Mesenteric fat pad (tissue), 1 donor: ENCODE measurements at places on chromosomes 13 and 19. TPM values are rescaled to one million over a fixed set of nuclear protein-coding genes. Genes with fewer than 3 reads are reported as not detected.

GRCh38 chr19:22901431-22902130, 69.5 kb downstream of the ZNF723 start:
- no peak for DNase-seq

DNA sequence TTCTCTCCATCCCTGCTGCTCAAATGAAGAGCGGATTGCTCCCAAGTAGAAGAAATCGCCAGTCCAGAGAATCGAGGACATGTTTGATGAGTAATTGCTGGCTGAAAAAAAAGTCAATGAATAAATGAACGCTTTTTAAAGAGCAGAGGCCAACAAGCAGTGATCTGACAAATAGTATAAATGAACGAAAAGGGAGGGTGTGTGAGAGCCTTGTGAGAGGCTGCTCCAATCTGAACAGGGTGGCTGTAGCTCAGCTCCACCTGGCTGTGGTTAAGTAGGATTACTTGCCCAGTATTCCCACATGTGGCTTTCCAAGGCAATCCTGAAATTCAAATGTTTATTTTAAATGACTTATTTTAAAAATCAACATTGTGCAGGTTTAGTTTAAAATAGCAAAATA, 117.1 kb downstream of the TSHZ3 start:
- DNase-seq = no peak

DNA sequence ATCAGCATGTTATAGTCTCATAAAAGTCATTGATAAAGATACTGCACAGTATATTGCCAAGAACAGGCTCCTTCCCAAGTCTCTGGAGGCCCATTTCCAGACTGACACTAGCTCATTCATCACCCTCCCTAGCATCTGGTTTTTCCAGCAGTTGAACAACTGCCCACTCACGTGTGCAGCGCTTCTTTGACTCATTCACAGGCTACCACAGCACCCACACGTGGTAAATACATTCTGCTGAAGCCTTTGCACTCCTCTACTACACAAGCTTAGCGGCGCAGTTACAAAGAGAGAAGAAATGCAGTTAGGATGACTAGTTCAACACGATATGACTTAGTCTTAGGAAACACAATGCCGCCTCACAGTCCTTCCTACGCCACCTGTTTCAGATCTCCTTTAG, 87.7 kb downstream of the DOCK9 start:
- no peak for DNase-seq

- no peak for DNase-seq
These were observed 453.7 kb downstream of the GPC6 start for GRCh38 chr13:93680329-93680728.

DNA sequence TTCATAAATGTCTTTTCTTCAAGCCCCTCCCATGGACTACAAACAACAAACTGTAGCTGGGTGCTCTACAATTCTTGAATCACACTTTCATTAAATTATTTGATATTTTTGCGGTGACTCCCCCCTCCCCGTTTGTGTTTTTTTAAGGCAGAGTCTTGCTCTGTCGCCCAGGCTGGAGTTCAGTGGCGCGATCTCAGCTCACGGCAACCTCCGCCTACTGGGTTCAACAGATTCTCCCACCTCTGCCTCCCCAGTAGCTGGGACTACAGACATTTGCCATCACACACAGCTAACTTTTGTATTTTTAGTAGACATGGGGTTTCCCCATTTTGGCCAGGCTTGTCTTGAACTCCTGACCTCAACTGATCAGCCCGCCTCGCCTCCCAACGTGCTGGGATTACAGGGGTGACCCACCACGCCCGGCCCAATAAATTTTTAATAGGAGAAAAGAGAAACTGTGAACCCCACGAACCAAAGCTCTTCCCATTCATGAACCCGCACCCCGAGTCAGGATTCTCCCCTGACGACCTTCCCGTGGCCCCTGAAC, 703 bp downstream of the ZNF506 start:
- no peak for DNase-seq

GRCh38 chr19:10478903-10479384, 24.2 kb downstream of the KEAP1 start:
- peak; percentile 93 for DNase-seq

DNA sequence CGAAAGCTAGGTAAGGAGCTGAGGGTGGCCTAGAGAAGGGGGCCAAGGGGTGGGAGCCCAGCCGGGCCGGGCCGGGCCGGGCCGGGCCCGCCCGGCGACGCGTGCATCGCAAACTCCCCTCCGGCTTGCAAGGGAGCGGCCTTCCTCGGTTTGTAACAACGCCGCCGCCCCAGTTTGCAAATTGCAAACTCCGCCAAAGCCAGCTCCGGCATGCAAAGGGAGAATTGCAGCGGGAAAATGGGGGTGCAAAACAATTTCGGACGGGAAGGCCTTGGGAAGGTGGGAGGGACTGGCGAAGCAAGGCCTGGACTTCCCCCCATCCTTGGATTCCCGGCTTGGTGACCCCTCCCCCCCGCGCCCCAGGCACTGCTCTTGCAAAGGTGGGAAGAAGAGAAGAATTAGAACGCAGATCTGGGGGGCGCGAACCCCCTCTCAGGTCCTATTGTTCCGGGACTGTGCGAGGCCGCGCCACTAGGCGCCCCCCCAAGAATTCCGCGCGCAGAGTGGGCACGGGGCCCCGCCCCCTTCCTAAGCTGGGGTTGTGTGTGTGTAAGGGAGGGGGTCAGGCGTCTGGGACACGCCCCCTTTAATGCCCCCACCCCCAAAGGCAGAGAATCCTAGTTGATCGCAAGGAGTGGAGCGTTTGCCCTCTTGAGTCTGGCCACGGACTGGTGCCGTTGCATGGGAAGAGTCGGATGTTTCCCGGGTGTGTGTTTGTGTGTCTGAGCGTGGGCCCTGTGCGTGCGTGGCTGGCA, 926 bp downstream of the PRR12 start:
- no peak for DNase-seq

GRCh38 chr13:22050951-22051563, 380.2 kb downstream of the FGF9 start:
- no peak for DNase-seq

DNA sequence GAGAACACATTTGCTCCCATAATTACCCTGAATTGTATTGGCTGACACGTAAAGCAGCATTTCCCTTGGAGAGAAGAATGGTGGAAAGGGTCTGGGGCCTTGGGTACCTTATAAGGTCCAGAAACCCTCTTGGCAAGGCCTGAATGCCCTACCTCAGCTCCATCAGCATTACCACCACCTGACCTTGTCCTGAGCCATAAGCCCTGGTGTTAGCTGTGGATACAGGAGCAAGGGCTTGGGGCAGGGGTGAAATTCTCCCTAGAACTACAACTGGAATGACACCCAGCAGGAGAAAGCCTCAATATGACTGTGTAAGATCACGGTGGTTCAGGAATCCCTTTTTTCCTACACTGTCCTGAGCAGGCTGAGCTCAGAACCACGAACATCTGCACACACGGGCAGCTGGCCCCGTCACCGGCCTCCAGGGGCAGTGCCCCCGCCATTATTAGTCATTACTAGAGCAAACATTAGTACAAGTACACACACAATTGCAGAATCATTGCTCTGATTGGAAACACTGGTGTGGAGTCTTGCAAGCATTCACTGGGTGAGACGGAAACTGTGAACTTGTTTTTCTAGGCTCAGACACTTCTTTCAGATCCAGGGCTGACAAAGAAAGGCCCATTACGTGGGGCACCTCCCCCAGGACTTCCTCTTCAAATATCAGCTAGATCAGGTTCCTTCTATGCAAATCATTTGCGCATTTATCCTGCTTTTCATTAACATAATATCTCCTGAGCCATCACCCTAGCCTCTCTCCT, 26.8 kb upstream of the MTIF3 start:
- DNase-seq = no peak

DNA sequence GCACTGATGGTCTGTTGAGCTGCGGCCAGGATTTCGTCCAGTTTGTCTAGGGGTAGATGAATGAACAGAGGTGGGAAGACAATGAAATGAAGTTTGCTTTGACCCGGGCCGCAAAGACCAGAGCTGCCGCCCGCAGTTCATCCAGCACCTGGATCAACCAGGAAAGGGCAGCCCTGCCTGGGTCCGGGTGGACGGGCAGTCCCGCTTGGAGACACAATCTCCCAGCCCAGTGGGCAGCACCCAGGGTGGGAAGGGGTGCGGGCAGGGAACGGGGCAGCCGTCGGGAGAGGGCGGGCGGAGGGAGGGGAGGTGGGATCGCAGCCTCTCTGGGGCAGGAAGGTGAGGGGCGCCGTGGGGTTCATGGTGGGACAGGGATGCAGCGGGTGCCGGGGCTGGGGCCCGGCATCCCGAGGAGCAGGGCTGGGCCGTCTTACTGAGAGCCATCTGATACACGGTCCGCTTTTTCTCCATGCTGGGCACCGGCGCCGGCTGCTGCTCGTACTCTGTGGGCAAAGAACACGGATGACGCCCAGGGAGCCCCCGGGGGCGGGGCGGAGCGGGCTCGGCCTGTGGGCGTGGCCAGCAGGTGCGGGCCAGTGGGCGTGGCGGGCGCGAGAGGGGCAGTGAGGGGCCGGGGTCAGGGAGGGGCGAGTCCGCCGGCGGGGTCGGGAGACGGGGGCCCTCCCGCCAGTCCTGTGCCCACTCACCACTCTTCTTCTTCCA, 33.1 kb downstream of the SHANK1 start:
- DNase-seq = no peak

DNA sequence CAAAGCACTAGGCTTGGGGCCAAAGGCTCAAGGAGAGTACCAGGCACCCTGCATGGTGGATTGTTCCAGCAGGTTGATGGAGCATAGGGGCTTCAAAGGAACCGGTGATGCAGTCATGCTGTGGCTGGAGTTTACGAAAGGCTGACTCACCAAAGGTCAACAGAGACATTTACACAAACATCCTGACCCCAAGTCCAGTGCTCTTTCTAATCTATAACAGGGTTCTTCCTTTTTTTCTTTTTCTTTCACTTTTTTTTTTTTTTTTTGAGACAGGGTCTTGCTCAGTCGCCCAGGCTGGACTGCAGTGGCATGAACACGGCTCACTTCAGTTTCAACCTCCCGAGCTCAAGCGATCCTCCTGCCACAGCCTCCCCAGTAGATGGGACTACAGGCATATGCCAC, 35.6 kb upstream of the TPTE2 start:
- DNase-seq = no peak

- DNase-seq = no peak
These were observed 11.8 kb downstream of the POU2F2 start for GRCh38 chr19:42120276-42120980.

GRCh38 chr19:49499030-49499670, 2.9 kb downstream of the RPS11 start:
- no peak for DNase-seq

Gene IZUMO4
- 2.4 TPM for total RNA-seq

Gene CFAP97D2
- total RNA-seq = not detected

DNA sequence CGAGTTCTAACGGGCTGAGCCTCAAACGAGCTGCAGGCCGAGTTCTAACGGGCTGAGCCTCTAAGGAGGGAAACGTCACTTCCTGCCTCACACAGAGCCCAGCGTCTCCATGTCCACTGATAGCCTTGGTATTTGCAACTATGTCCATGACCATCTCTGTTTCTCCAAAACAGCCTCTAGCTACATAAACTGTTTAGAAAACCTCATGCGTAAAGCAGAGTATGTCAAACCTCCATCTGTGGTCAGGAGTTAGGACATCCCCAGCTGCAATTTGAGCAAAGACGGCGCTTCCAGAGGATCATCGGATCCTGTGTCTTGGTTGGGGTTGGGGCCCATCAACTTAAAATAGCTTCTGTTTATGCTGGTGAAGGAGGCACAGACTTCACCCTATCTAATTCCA, 20.8 kb downstream of the RASA3 start:
- no peak for DNase-seq

Gene F10
- 6.6 TPM for total RNA-seq

DNA sequence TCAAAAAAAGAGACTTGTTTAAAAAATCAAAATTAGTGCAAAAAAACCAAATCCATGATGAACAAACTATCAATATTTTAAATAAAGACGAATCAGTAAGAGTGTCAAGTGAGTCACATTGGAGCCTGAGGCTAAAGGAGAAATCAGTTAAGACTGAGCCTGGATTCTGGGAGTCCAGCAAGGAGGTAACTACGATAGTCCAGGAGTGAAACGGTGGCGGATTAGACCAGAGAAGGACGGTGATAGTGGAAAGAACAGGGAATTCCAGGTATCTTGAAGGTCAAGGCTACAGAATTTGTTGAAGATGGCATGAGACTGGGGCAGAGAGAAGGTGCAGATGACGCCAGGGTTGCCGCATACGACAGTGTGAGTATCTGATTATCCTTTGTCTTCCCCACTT, 7.0 kb upstream of the NPAS1 start:
- DNase-seq = no peak

Gene ELSPBP1
- not detected for total RNA-seq

DNA sequence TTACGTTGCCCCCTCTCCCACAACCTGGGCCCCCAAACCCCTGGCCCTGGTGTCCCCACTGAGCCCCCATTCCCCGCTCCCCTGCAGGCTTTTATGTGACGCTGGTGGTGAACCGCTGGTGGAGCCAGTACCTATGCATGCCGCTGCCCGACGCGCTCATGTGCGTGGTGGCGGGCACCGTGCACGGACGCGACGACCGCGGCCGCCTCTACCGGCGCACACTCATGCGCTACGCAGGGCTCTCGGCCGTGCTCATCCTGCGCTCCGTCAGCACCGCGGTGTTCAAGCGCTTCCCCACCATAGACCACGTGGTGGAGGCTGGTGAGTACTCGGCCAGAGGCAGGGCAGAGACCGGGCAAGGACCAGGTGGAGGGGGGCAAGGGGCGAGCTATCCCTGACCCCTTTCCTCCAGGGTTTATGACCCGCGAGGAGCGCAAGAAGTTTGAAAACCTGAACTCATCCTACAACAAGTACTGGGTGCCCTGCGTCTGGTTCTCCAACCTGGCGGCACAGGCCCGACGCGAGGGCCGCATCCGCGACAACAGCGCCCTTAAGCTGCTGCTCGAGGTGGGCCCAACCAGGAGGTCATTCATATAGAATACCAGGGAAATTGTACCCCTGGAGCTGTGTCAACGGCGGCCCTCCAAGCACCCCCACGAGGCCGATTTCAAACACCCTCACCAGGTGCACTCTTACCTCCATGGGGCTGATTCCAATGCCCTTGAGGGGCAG, 3.0 kb downstream of the BEST2 start:
- DNase-seq = no peak

Gene CGB2
- total RNA-seq = not detected

Gene NLRP5
- total RNA-seq = not detected

Gene CATSPERD
- total RNA-seq = not detected

GRCh38 chr13:50543141-50543540, 300.4 kb downstream of the DLEU7 start:
- no peak for DNase-seq

GRCh38 chr19:19750842-19751790, 18.2 kb upstream of the ZNF14 start:
- peak; percentile 45 for DNase-seq

Gene PRRG2
- total RNA-seq = 1.1 TPM

Gene THSD8
- total RNA-seq = 2.1 TPM

Gene TINCR
- 0.48 TPM for total RNA-seq
